Prostate gland (tissue), 2 donors: ENCODE measurements at places on chromosomes 13 and 19.

DNA sequence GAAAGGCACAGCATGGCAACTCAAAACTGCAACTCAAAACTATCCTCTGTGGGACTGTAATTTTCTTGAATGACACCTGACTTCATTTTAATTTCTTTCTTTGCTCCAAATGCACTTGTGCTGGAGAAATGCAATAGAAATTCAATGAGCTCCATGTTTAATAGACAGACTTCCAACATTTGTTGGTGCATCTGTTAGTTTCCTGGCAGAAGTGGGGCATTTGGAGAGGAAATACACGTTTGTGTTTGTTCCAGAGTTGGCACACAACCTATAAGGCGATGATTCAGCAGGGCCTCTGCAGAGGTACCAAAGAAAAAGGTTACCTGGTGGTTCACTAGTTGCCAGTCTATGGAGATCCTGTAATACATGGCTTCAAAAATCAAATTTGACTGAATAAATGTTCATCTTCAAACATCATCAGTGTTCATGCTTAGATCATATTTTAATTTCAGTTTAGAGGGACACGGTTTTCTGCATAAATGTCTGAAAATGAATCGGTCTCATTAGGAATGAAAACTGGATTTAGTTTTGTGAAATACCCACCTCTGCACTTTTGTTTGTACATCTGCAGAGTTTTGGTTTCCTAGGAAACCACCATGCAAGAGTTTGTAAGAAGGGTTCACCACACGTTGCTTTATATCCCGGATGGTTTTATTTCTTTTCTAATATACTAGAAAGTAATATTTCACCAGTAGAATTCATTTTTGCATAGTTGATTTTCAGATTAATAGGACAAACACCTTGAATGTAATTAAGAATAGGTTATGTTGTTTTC, 21.8 kb upstream of the OBI1 start:
- no peak for DNase-seq

GRCh38 chr19:43290568-43291359, 21.4 kb upstream of the PSG9 start:
- DNase-seq: no peak

DNA sequence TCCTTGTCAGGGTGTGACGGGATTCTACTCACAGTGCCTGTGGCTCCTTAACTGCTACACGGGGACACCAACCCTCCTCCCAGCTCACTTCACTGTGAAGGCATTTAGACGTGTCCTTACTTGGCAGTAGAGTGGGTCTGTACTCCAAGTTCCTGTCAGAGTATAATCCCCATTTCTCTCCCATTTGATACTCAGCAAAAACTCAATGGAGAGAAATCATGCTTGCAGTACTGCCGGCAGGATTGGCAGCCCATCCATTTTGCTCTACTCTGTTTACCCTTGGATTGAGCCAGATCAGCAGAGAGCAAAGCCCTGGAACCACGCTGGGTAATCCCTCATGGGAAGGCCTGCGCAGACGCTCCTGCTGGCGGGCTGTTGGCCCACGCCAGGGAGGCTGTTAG, 28.9 kb downstream of the ARL11 start:
- DNase-seq: peak; percentile 7

DNA sequence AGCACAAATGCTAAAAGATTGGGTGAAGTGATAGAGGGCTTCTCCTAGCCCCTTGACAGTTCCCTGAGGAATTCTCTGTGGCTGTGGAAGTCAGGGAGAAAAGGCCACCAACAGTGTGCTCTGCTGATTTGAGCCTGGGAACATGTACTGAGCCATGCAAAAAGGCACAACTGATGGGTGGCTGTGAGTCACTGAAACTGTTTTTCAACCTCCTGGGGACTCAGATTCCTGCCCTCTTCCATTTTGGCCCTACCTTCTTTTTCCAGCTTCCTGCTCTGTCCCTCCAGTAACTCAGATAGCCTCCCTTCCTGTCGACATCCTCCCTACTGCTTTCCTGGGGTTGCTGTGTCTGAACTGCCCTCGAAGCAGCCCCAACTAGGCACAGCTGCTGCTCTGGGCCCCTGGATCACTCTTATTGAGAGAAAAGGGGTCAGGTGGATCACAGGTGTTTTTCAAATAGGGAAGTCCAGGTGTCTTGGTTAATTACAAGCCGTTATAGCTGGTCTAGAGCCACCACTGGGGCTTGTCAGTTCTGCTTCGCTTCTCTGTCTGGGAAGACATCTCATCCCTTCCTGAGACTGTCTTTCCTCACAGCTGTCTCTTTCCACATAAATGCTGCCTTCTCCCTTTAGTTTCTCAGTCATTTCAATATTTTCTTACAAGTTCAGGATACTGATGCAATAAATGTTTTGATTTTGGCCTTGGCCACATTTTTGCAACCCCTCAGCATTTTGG, 13.7 kb downstream of the FAM124A start:
- no peak for DNase-seq

- no peak for DNase-seq
Measured at GRCh38 chr13:20812890-20813289, 39.1 kb upstream of the EEF1AKMT1 start.

GRCh38 chr19:3041761-3042620, 12.9 kb upstream of the TLE2 start:
- no peak for DNase-seq

GRCh38 chr13:32415019-32415418, 12.9 kb downstream of the N4BP2L1 start:
- no peak for DNase-seq

DNA sequence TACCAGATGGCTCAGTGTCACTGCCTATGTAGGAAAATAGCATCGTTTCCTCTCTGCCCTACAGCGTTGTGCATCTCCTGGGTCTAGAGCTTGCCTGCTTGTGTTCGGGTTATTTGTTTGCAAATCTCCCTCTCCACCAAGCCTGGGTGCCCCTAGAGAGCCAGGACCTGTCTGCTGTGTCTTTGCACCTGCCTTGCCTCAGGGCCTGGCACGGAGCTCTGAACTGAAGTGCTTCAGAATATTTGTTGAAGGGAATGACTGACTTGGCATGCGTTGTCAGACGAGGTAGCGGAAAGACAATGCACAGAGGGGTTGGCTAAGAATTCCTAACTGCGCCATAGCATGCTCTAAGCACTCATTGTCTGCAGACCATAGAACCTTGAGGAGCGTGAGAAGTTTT, 263.4 kb downstream of the FGF9 start:
- DNase-seq: peak; percentile 27

DNA sequence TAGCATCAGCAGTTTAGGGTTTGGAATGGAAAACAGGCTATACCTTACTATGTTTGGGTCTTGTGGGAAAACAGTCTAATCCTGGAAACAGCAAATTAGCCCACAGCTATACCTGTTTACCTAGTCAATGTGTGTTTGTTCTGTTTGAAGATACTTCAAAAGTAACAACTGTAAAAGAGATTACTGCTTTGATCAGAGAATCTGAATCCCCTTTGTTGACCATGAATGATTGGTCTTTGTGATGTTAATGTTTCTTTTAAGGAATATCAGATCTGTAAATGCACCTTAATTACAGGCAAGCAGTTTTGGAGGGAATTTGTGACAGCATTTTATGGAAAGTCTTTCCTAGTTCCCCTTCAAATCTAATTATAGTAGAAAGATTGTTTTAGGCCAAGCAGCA, 20.7 kb upstream of the KLF5 start:
- no peak for DNase-seq

GRCh38 chr19:16143399-16144215, at the start of gene HSH2D:
TSS of gene HSH2D (plus strand) at chr19:16143685. CDS start at chr19:16148751, 5,066 bp downstream.
- DNase-seq: peak; percentile 71

DNA sequence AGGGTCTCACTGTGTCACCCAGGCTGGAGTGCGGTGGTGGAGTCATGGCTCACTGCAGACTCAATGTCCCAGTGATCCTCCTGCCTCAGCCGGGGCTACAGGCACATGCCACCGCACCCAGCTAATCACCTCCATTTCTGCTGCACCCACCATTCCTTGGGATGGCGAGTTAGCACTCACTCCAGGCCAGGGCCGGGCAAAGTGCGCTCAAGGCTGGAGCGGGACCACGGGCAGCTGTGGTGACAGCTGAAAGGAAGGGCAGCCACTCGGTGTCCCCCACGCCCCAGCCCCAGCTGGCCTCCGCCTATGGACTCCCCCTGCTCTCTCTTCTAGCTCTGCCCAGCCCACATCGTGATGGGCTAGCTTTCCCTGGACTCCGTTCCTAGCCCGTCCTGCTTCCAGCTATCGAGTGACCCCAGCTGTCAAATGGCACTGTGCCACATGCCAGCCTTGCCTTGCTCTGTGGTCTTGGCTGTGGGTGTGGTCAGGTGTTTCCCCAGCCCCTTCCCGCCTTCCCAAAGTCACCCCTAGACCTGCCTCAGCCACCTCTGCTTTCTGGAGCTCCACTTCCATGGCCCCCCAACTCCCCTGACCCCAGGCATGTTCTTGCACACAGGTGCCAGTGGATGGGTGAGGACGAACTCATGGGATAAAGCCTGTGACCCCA, 4.1 kb downstream of the MICOS13 start:
- no peak for DNase-seq

DNA sequence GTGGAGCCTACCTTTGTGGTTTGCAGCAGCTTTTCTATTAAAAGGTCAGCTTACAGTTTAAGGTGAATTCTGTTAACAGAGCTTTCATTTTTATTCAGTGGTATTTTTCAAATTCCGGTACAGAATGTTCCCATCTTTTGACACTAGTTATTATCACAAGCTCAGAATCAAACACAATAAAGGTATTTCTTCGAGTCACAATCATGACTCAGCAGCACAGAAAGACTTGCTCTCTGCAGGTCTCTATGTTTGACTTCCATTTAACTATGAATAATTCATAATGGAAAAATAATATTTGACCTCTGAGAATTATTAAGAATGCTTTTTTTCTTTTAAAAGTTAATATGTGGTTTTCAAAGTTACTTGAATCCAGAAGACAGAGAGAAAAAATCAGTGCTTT, 28.2 kb downstream of the DACH1 start:
- DNase-seq: no peak

- no peak for DNase-seq
Measured at GRCh38 chr13:51977625-51978024, 33.6 kb downstream of the ATP7B start.

DNA sequence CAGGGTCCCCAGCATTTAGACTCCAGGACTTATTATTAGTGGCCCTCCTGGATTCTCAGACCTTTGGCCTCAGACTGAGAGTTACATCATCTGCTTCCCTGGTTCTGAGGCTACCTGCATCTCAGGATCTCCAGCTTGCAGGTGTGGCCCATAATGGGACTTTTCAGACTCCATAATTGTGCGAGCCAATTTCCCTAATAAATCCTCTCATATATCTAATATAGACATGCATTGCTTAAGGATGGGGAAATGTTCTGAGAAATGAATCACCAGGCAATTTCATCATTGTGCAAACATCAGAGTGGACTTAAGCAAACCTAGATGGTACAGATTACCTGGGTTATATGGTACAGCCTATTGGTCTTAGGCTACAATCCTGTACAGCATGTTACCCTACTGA, 116.5 kb upstream of the FBXL3 start:
- DNase-seq: peak; percentile 58

DNA sequence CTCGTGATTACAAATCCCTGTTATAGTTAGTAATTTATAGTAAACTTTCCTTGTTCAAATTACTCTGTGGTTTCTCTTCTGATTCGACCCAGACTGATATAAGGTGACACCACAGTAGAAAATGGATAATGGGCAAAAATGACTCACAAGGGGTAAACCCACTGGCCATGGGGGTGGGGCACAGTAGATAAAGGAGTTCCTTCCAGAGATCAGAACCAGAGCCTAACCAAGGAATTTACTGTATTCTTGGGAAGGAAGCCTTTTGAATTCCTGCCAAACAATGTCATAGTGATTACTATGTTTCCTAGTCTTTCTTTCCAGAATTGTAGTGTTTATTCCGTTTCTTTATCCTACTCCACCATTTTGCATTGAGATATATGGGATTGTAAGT, 21.9 kb downstream of the MIR17HG start:
- DNase-seq: no peak

- DNase-seq: no peak
Measured at GRCh38 chr13:35700671-35701070, 224.2 kb upstream of the MAB21L1 start.

GRCh38 chr13:46210362-46211083, 1.2 kb upstream of the LRRC63 start:
- DNase-seq: no peak

DNA sequence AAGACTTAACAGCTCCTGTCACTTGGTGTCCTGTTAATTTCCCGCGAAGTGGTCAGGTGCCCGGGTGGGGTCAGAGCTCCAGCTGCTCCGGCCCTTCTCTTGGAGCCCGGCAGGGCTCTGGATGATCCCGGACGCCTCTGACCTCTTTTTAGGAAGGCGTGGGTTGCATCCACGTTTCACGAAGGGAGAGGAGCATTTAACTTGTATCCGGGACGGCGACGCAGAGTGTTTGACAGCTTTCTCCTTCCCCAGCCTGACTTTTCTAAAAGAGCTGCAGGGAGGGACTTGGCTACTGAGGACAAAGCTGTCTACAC, 656 bp downstream of the ZNF155 start:
- DNase-seq: peak; percentile 7

GRCh38 chr13:47678201-47678968, 322.7 kb downstream of the SUCLA2 start:
- no peak for DNase-seq

DNA sequence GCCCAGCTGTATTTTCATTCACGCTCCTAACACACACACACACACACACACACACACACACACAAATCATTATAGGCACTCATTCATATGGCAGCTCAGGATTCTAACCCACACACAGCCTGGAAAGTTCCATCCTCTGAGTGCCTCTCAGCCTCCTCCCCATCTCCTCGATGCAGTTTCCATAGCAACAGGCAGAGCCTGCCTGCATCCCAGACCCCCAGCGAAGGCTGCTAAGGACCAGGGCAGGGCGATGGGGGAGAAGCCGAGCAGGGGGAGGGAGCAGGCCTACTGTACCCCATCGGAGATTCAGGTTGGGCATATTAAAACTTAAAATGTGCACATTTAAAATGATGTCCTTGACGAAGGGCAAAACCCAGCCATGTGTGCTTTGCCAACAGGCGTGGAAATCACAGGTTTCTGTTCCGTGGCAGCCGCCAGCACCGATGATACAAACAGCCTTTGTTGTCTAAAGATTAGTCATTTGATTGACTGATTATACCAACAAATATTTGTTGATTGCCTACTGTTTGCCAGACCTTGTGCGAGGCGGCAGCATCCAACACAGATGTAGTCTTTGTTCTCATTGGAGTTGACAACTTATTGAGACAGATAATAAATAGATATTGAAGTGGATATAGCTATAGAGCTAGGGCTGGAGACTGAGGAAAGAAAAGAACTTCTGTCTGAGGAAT, 43.8 kb upstream of the USP29 start:
- DNase-seq: no peak

- no peak for DNase-seq
Measured at GRCh38 chr19:33220735-33221134, 4.9 kb downstream of the SLC7A10 start.

GRCh38 chr13:79989217-79989661, 351.7 kb downstream of the SPRY2 start:
- DNase-seq: no peak
